ENCODE measurements at places on chromosomes 5 and 9.
A peak's percentile ranks its signal among the peaks of the same experiment; 100 is the strongest.

GRCh38 chr5:9499498-9499876 lies 46.4 kb downstream of the SEMA5A start:
- no peak for DNase-seq

DNA sequence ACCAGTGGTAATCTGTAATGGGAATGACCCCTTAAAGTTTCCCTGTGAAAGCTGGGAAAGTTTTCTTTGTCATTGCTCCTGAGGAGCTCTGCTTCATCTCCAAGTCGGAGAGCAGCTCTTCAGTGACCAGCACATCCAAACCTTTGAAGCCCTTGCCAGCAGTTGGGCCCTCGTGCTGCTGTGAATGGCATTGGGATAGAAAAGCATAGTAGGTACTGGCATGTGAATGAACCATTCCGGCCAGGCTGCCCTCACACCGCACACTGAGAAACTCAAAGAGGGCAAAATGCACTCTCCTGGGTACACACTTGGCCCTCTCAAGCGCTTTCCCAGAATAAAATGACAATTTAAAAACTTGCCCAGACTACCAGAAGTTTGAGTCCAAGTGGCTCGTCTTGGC lies 1135.0 kb upstream of the WWC1 start:
- DNase-seq, result no peak

DNA sequence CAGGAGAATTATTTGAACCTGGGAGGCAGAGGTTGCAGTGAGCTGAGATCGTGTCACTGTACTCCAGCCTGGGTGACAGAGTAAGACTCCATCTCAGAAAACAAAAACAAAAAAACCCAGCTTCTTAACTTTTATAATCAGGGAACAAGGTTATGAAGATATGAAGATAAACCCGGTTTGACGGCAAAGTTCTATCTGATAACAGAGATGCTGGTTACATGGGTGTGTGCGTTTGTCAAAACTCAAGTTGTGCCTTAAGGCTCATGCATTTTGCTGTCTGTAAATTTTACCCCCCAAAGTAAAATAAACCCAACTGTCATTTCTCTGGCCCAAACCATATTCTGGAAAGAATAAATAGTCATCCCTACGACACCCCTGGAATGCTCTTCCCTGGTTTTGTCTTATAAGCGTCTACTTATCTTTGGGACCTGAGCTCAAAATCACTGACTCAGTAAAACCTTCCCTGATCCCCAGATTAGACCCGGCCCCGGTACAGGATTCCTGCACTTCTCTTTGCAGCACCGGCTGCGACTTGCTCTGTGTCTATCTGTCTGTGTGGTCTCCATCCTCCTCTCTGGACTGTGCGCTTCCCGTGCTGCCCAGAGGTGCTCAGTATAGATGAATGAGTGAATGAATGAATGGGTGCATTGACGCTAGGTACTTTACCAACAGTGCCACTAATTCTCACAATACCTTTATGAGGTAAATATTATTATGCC lies 172.2 kb downstream of the DAB2IP start:
- no peak for DNase-seq

- DNase-seq, result no peak
Measured at GRCh38 chr9:133704711-133705181, 33.4 kb downstream of the SARDH start.

- DNase-seq, result no peak
Measured at GRCh38 chr5:94731471-94731870, 113.0 kb downstream of the SLF1 start.

GRCh38 chr5:55304584-55304983 lies 2.9 kb downstream of the DHX29 start:
- no peak for DNase-seq

DNA sequence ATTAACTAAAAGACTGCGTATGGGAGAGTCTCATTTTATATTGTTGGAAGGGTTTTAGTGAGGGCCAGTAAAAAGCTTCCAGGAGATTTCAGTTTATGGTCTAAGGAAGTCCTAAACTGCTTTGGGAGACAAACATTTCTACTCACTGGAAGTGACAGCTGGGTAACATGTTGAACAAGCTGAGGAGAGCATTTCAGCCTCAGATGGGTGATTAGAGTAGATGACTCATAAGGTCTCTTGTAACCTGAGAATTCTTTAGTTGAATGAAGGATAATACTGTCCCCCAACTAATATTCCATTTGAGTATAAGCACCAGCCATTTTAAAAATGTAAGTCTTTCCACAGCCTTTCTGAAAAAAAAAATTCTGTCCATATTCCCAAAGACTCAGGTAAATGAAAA lies 218.0 kb upstream of the C9orf72 start:
- no peak for DNase-seq

DNA sequence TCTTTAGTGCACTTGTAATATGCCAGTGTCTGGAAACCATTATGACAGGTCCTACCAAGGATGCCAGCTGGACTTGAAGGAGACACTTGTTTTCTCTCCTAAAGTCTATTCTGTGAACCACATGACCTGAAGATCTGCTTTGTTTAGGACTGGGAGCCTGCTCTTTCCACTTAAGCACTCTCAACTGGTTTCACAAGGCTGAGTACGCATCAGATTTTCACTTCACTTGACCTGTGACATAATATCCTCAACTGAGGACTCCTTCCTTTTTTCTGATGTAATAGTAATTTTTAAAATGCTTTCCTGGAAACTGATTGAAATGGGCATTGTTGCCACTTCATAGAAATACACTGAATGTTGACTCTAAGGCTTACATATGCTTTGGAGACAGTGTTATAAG lies 52.2 kb downstream of the PDE8B start:
- DNase-seq, result no peak

- DNase-seq, result no peak
Measured at GRCh38 chr5:147629196-147629595, 119.3 kb upstream of the DPYSL3 start.

DNA sequence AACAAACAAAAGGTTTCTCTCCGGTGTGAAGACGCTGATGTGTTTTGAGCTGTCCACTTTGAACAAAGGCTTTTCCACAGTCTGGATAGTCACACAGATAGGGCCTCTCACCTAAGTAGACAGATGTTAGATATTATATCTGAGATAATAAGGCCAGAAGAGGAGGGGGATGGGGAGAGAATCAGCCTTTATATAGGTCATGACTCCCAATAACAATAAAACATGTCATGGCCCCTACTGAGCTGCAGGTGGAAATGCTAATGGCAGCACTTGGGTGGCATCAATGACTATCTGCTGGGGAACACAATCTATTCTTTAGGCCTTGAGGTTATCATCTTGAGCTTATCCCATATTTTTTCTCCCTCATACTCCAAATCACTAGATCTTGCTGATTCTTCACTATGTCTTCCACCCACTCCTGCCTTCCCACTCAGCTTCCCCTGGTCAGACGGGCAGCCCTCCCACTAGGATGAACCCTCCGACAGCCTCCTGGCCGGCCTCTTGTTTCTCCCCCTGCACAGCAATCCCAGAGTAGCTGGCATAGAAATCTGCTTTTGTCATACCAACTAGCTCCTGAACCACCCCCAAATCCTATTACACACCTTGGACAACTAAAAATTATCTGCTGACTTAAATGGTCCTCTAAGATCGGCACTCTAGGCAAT lies 11.5 kb upstream of the SLC35D2 start:
- DNase-seq, result no peak

DNA sequence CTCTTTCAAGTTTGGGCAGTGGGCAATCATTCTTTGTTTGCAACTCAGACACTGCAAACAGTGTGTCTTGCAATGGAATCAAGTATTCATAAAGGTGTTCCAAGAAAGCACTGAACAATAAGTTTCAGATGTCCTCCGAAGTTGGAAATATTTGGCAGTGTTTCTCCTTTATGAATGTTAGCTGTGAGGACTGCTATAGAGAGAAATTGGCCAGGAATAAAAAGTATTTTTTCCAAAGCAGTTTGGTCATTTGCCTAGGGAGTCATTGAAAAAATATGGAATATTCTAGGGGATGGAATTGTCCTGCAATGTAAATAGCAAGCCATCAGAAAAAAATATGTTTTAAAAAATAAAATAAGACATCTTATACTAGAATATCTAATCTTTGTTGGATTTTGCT lies 688.6 kb upstream of the SEMA6A start:
- DNase-seq, result no peak

DNA sequence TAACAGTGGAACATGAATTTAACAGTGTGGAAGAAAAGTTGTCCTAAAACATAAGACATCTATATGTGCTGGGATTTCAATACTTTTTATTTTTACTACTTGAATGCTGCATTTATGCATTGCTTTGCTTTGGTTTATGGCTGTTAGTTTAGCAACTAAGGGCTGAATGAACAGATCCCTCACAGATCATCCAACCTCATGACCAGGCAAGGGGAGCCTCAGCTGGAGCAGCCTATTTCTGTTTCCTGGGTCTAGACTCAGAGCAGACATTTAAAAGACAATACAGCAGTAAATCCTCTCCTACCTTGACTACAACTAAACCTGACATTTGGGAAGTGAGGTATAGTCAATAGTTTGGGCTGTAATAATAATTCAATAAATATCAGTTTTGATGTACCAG lies 163.3 kb downstream of the AUH start:
- DNase-seq, result no peak

DNA sequence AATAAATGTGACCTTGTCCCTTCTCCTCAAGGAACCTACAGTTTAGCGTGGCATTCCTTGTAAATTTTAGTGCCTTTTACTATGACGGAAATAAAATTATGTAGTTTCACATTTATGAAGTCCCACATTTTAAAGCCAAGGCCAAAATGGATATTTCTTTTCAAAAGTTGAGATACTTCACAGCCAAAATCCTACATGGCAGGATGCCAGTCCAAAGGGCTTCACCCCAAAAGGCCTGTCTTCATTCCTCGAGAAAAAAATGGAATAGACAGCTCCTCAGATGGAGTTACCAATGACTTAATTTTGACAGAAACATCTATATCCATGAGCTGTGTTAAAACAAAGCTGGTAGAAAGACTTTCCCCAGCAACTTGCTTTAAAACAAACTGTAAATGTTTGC lies 211.2 kb downstream of the GLIS3 start:
- DNase-seq, result no peak

DNA sequence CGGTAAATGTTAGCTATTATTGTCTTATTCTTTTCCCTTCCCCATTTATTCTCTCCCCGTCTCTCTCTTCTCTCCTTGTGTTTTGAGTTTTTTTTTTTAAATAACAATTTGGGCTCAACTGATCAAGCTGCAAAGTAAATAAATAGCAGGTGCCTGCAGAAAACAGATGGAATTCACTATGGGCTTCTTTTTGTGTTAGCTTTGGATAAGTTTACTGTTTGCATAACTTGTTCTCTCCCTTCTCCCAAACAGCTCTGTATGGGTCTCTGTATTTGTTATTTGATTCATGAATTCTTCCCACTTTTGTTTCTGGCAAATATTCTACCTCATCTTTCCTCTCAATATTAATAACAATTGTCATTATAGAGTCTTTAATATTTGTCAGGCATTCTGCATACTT lies 111.8 kb upstream of the ASTN2 start:
- DNase-seq, result no peak

GRCh38 chr9:78209127-78209526 lies 26.7 kb upstream of the CEP78 start:
- no peak for DNase-seq

GRCh38 chr5:105238561-105238960 lies 1676.0 kb upstream of the NUDT12 start:
- no peak for DNase-seq

GRCh38 chr5:161411156-161411555 lies 135.4 kb downstream of the GABRB2 start:
- DNase-seq, result no peak

DNA sequence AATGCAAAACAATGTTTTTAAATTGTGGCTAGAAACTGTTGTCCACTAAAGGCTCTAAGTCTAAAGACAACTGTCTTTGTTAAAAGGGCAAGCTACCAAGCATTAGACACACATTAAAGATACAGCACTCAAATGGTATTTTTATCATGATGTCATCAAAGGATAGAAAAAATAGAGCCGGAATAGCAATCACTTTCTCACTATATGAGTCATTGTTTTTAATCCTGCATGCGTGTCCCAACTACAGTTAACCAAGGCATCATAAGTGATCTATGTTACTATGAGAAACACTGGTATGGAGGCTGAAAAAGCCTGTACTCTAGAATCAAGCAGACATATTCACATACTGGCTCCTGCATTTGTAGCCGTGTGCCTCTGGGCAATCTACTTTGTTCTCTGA lies 1.9 kb upstream of the PJA2 start:
- peak; percentile 80 for DNase-seq

Data from fibroblast of skin of left biceps (primary cell).